ENCODE measurements at places on chromosomes 11 and 22.
A peak's percentile ranks its signal among the peaks of the same experiment; 100 is the strongest.

- no peak for DNase-seq
Observed at GRCh38 chr22:40009292-40009774, 14.6 kb downstream of the FAM83F start.

DNA sequence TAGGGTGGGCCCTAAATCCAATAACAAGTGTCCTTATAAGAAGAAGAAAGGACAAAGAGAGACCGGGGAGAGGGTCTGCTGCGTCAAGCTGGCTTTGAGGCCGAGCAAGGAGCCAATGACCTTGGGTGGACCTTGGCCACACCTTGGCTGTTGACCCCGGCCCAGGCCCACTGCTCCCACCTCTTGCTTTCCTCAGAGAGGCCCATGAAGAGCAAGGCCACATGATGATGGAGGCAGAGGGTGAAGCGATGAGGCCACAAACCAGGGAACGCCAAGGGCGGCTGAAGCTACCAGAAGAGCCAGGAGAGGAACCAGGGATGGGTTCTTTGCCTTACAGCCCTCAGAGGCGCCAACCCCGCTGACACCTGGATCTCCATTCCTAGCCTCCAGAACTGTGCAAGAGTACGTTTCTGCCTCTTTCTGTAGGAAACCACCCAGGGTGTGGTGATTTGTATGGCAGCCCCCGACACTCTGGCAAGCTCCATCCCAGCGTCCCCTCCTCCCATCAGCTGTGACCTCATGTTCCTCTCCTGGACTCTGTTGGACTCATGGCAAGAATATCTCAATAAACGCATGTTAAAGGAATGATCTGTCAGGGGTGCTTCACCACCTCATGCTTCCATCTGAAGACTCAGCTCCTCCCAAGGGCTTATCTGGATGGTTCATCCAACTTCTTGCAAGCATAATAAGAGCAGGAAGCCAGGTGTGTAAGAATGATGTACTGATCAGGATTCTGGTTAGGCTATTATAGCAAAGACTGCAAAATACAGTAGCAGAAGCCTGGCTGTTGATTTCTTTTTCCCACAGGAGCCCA lies 41.6 kb upstream of the LINC01488 start:
- DNase-seq, result no peak

GRCh38 chr22:20132686-20133246 lies 1.2 kb downstream of the ZDHHC8 start:
- no peak for DNase-seq

GRCh38 chr11:100442017-100442416 lies 245.1 kb upstream of the ARHGAP42 start:
- DNase-seq, result no peak

DNA sequence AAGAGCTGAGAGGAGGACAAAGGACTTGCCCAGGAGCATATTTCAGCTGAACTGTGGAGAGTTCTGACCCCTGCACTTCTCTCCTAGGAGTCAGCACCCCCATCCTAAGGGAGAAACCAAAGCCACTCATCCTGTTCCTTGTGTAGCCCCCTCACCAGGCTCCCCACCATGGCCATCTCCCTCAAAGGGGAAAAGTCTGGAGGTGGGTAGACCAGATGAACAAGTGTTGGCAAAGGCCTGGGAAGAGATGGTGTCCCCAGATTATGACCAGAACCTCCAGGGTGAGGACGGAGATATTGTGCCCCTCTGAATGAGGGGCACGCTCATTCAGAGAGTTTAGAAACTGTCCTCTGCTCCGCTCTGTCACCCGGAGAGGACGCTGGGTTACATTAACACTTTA lies 880.0 kb downstream of the BRD1 start:
- no peak for DNase-seq

- DNase-seq, result no peak
Observed at GRCh38 chr11:116390963-116391362, 381.8 kb downstream of the BUD13 start.

DNA sequence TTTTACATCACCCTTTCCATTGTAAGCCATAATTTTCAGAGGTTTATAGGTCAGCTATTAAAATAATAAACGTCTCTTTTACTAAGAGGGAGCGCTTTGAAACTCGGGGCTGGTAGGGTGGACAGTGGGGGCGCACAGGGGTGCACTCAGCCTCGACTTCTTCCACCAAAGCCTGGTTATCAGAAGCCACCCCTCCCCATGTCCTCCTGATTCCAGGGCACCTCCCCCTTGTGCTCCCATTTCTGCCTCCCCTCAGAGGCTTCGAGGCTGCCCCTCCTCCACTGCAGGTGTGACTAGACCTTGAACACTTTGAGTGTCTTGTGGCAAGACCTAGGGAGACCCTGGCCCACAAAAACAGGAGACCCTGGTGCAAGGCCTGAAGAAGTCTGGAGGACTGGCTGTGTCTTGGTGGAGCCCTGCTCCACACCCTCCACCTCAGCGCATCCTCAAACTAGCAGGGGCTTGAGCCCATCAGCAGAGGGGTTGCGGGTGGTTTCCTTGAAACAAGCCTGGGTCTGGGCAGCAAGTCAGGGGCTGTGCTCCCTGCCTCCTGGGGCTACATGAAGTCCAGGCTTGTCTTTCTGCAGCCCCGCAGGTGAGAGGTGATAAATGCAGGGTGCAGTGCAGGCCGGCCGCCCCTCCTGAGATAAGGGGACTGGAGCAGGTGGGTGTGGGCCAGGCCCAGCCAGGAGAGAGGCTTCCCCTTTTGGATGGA lies 3.0 kb downstream of the CDKN1C start:
- DNase-seq, result no peak

DNA sequence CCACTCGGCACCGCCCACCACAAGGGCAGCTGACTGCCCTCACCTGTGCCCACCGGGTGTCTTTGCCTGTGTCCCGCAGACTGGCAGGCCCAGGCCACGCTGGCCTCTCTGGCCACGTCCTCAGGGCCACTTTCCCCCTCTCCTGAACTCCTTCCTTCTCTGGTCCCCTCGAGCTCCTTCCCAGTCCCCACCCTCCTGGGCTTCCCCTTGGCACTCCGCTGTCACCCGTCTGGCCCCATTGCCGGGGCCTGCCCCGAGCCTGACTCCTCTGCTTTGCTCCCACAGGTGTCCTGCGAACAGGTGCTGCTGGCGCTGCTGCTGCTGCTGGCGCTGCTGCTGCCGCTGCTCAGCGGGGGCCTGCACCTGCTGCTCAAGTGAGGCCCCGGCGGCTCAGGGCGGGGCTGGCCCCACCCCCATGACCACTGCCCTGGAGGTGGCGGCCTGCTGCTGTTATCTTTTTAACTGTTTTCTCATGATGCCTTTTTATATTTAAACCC lies 14.2 kb downstream of the MCAT start:
- DNase-seq, result no peak

- peak; percentile 65 for DNase-seq
Observed at GRCh38 chr22:46542011-46542985, 4.9 kb upstream of the CELSR1 start.

DNA sequence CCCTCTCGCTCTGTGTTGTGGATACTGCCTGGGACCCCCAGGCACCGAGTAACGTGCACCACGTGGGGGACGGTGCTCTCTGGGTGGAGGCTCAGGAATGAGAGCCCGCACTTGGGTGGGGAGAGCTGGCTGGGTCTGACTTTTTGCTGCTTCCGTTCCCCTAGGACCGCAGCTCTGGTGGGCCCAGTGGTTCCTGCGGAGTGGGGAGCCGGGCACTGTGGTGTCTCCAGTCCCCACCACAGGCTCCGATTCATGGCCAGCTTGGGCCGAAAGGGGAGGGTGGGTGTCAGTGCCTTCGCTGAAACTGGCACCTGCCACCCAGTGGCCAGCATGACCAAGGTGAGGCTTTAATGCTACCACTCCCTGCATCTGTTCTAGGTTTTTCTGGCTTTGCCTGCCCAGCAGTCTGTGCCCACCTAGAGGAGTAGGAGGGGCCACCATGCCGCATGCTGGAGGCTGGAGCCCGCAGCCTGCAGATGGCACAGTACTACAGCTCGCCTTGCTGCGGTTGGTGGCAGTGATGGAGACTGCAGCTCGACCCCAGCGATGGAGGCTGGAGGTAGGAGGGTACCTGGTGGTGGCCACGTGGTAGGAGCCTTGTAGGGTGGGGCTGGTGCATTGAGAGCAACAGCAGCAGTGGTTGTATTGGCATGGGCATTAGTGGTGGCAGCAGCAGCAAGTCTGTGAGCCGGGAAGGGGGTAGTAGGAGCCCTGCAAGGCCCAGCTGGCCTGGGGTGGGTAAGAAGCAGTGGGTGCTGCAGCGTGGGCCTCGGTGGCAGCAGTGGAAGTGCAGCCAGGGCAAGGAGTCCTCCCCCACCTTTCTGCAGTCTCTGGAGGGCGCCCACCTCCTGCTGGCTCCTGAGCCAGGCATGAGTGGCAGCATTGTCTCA lies 118.8 kb upstream of the VPREB1 start:
- DNase-seq, result no peak

GRCh38 chr11:133814588-133815100 lies 30.7 kb downstream of the SPATA19 start:
- no peak for DNase-seq

GRCh38 chr11:118241764-118242098 lies 10.4 kb downstream of the MPZL3 start:
- DNase-seq, result no peak

DNA sequence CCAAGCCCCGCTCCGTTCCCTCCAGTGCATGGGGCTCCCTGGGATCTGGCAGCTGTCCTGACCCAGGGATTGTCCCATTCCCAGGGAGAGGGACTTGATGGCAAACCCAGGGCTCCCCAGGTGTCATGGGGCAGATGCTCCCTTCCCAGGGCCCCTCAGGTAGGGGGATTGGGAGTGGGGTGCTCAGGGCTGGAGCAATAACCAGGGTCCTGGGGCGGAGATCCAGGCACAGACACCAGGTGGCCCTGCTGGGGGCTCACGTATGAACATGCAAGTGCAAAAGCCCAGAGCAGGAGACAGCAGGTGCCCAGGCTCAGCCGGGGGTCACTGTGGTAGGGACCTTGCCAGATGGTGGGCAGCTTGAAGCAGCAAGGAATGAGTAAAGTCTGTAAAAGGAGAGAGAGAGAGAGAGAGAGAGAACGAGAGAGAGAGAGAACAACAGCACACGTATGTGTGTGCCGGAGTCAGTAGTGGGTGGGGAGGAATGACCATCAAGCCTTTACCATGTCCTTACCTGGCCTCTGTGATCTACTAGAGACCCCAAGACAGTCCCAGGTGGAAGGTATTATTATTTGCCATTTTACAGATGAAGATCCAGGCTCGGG lies 19.3 kb upstream of the MPPED1 start:
- no peak for DNase-seq

- no peak for DNase-seq
Observed at GRCh38 chr11:19407677-19408270, 167.0 kb upstream of the E2F8 start.

DNA sequence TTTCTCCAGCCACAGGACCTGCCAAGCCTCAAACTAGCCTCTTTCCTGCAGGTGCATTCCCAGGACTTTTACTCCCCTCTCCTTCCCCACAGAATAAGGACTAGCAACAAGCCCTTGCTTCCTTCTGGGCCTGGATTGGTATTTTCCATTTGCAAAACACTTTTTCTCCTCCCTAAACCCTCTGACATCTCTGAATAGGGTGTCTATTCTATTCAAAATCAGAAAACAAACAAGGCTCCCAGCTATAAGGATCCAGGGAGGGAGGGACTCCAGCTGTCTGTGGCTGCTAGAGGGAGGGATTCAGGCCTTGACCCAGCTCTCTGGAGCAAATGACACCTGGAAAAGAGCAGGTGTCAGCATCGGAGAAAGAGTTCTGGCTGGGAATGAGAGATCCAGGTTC lies 168.5 kb upstream of the BDNF start:
- DNase-seq, result no peak

GRCh38 chr22:27133681-27134314 lies 476.4 kb downstream of the MIAT start:
- DNase-seq, result no peak

- DNase-seq, result peak; percentile 86
Observed at GRCh38 chr11:65315204-65315865, 669 bp downstream of the CDC42EP2 start.

- DNase-seq, result no peak
Observed at GRCh38 chr11:2781408-2782274, 81.8 kb upstream of the KCNQ1OT1 start.

DNA sequence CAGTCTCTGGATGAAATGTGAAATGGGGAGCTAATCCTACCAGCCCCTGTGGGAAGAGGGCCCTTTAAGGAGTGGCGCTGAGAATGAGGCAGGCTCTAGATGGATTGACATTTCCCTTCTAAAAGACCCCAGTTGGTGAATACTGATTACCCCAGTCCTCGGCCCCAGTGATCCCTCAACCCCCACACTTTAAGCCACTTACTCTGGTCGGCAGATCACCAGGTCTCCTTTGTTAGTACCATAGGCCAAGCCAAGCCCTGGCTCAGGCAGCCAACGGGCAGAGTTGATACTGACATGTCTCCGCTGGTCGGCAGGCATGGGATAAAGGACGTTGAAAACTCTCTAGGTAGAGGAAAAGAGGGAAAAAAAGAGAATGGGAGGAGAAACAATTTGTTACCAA lies 26.1 kb upstream of the CHRM4 start:
- no peak for DNase-seq

DNA sequence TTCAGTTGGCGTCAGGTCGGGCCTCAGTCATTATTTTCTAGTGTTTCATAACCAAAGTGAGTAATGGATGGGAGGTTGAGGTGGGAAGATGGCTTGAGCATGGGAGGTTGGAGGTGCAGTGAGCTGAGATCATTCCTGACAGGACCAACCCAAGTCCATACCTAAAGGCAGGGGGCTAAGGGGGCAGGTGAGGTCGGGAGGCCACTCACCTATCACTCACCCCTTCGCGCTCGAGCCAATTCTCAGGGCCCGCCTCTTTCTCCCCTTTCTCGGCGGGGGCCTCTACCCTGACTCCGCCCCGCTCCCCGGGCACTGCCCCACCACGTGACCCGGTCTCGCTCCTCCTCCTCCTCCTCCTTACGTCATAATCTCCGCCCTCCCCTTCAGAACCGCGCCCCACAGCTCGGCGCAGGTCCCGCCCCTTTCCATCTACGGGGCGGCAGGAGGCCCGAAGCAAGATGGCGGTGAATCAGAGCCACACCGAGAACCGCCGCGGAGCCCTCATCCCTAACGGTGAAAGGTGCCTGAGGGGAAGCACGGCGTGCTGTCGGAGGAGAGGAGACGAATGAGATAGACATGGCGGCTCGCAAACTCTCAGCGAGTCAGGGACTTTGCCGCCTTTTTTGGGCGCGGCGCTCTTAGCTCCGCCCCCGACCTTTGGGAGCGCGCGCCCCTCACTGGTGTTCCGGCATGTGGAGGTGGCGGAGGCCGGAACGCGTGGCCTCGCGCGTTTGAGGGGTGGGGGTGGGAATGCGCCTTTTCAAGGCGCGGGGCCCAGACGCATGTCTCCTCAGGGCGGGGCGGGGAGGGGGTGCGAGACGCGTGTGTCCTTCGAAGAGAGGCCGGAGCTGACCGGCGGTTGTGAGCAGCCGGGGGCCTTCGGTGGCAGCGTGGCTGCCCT lies at the start of gene WBP2NL:
WBP2NL (plus strand) TSS at position 428 of the 901 bp plus-strand sequence; CDS start at position 459, 31 bp downstream.
- DNase-seq, result peak; percentile 86

GRCh38 chr11:12435264-12435663 lies 57.9 kb downstream of the PARVA start:
- no peak for DNase-seq

GRCh38 chr11:113906038-113906437 lies 1.4 kb downstream of the HTR3B start:
- no peak for DNase-seq

GRCh38 chr11:124716591-124716990 lies 23.2 kb upstream of the NRGN start:
- no peak for DNase-seq

- DNase-seq, result no peak
Observed at GRCh38 chr11:3050386-3051195, 6.6 kb downstream of the CARS1 start.
